Endothelial cell of umbilical vein (primary cell): ENCODE measurements at places on chromosomes 12 and 14. TPM values are rescaled to one million over a fixed set of nuclear protein-coding genes. Genes with fewer than 3 reads are reported as not detected.

DNA sequence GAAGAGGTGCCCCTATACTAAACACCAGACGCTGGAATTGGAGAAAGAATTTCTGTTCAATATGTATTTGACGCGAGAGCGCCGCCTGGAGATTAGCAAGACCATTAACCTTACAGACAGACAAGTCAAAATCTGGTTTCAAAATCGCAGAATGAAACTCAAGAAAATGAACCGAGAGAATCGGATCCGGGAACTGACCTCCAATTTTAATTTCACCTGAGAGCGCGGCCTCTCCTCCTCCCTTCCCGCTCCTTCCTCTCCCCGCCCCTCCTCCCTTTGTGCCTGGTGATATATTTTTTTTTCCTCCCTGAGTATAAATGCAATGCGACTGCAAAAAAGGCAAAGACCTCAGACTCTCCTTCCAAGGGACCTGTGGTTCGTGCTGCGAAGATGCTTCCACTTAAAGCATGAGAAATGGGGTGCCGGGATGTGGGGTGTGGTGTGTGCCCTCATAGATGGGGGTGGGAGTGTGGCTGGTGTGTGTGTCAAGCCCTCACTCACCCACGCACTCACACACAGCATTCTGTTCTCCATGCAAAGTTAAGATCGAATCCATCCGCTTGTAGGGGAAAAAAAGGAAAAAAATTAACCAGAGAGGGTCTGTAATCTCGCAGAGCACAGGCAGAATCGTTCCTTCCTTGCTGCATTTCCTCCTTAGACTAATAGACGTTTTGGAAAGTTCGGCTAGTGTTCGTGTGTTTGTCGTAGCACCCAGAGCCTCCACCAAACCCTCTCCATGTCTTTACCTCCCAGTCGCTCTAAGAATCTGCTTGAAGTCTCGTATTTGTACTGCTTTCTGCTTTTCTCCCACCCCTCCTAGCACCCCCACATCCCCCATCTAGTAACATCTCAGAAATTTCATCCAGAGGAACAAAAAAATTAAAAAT is 4.5 kb downstream of the HOXC10 start:
- DNase-seq = peak; percentile 16

DNA sequence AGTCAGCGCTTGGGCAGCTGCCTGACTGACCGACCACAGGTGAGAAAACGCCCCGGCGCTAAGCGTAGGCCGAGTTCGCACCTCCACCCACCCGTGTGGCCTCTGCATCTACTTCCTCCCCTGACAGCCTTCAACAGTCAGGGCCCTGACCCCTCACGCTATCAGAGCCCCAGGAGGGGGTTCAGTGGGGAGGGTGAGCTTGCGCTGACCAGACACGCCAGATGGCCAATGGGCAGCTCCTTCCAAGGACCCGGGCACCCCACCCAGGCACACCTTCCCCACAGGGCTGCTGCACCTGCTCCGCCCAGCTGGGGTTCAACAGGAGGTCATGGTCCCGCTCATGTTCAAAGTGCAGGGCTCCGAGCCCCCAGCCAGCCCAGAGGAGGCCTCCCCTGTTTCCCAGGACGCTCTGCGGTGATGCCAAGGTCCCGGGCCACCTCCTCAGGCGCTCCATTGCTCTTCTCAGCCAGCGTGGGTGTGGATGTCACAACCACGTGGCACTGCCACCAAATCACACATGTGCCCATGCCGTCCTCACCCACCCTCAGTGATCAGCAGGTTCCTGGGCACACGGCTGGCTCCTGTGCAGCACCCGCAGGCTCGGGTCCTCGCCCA is 48.7 kb upstream of the BCL11B start:
- DNase-seq = no peak

GRCh38 chr14:50015716-50016115 is 100.7 kb downstream of the VCPKMT start:
- DNase-seq = no peak

The MRPS35 gene
- total RNA-seq = 38.2 and 38.6 TPM in 2 replicates

- DNase-seq = no peak
Measured at GRCh38 chr12:22299294-22299912, 35.1 kb downstream of the ST8SIA1 start.

The NPAS3 gene
- total RNA-seq = 0.13 and 0.65 TPM in 2 replicates

DNA sequence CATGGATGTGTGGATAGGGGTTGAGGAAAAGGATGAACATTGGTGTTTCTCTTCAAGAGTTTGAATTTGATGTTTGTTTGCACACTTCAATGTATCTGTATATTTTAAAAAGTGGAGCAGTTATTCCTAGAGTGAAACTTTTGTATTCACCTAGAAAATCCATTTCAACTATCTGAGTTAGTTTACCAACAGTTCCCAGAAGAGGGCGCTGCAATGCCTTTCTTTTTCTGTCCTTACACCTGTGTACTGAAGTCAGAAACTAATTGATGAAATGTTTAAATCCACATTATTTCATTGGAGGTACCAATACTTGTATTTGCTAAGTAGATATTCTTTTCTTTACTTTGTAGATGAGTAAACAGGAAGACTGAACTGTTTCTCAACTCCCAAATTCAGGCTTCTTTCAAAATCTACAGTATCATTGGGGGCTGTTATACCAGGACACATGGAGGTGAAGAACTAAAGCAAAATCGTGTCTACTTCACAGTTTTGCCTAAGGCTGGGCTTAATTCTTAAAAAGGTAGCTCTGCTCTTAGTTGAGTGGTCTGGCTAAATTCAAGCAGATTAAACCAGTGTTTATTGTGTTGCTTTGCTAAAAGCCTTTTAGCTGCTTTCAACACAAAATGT is 26.6 kb upstream of the KLRB1 start:
- peak; percentile 70 for DNase-seq

The NPFF gene
- total RNA-seq = not detected in 2 replicates

The MANSC4 gene
- 0.65 TPM in 1 of 2 replicates, not detected in the other for total RNA-seq

GRCh38 chr14:24077086-24077485 is 5.7 kb downstream of the CPNE6 start:
- no peak for DNase-seq

DNA sequence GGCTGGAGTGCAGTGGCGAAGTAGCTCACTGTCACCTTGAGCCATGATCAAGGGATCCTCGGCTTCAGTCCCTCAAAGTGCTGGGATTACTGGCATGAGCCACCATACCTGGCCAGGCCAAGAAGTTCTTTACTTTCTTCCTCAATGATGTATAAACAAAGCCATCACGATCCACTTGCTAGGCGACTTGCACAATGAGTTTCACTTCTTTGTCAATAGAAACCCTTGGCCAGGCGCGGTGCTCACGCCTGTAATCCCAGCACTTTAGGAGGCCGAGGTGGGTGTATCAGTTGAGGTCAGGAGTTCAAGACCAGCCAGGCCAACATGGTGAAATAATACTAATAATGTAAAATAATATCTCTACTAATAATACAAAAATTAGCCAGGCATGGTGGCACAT is 14.4 kb upstream of the SPSB2 start:
- no peak for DNase-seq

- DNase-seq = no peak
Measured at GRCh38 chr12:121397521-121397920, 2.4 kb upstream of the RNF34 start.

The GPR135 gene
- total RNA-seq = 3.4 and 3.7 TPM in 2 replicates

DNA sequence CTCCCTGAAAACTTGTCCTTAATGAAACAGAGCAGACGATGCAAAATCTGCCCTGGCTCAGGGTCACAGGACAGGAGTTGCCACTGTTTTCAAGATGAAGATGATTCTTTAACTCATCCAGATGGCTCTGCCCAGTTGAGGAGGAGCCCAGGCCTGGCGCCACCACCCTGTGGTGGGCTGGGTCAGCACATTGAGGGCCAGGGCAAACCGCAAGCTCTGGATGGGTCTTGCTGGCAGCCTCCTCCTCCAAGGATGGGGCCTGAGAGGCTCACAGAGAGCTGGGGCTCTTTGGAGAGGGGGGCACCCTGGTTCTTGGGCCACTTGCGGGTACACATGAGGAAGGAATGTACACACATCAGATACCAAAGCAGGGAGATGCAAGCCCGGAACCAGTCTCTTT is 158.2 kb downstream of the NUAK1 start:
- no peak for DNase-seq

The BIN2 gene
- total RNA-seq = not detected in 2 replicates

The C12orf56 gene
- total RNA-seq = not detected in 2 replicates

GRCh38 chr12:57123813-57124212 is 4.5 kb upstream of the LRP1 start:
- DNase-seq = no peak

GRCh38 chr14:80477388-80478160 is 266.3 kb upstream of the DIO2 start:
- no peak for DNase-seq

DNA sequence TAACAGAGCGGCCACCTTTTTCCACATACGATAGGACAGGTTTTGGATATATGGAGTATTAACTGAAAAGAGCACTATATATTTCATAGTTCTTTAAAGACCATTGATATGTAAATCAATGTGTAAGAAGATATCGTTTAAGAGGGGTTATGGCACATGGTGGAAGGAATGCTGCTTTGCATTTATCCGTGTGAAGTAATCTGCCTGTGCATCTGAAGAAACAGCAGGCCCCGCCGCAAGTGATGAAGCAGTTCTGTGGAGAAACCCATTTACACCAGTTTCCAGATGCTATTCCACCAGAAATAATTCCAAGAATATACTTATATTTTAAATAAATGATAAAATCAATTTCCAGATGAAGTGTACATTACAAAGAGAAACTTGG is 72.4 kb downstream of the BICD1 start:
- no peak for DNase-seq

The LRCOL1 gene
- 1.2 TPM in 1 of 2 replicates, not detected in the other for total RNA-seq

DNA sequence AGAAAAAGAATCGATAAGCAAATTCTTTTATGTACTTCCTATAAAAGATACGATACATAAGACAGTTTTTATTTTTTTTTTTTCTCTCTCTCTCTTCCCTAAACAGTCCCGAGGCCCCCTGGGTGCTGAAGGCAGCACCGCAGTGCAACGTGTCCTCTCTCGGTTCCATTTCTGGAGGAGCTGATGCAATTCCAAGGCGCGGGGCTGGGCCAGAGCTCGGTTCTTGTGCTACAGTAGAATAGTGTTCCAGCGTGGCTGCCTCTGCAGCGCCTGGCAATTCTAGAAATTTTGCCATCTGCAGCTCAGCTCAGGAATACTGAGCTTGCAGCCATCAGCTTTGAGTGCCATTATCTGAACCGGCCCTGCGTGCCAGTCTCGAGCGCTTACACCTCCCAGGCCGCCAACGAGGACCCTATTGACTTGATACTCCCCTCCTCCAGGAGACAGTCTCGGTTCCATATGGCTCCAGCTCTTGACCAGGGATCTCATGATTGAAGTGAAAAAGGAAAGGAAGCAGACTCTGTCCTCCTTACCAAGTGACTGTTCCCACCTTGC is 630 bp downstream of the ALDH1L2 start:
- DNase-seq = peak; percentile 28

DNA sequence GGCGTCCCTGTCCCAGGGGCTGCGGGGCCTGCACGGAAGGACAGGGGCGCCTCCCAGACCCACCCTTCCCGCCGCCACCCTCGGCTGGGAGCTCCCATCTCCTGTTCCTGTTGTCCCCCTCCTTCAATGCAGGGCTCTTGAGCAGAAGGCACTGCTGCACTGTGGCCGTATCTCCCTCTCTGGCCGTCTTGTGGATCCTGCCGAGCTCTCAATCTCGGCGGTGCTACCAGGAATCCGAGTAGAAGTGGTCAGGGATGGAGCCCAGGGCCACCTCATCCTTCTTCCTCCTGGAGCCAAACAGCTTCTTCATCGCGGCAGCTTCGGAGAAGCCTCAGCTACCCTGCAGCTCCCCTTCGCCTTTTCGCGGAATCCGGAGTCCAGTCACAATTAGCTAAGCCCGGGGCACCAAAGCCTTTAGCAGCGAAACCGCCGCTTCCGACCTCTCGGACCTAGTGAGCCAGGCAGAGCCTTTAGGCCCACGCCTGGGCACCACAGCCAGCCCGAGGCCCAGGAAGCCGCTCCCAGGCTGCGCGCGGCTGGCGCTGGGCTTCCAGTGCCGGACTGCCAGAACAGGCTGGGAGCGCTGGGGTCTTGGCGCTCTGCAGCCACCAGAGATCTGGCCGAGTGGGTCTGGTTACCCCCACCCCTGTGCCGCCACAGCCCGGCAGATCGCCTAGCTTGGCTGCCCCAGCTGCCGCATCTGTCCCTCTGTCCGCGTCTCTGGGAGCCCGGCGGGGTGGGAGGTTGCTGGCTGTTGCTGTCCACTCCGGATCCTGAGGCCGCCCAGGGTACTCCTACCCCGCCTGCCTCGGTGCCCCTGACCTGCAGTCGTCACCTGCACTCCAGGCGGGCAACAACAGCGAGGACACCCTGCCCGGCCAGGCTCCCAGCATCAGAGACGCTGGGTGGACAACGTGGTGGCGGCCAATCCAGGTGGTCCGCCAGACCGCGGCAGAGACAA is 69.1 kb downstream of the ASCL4 start:
- DNase-seq = no peak

DNA sequence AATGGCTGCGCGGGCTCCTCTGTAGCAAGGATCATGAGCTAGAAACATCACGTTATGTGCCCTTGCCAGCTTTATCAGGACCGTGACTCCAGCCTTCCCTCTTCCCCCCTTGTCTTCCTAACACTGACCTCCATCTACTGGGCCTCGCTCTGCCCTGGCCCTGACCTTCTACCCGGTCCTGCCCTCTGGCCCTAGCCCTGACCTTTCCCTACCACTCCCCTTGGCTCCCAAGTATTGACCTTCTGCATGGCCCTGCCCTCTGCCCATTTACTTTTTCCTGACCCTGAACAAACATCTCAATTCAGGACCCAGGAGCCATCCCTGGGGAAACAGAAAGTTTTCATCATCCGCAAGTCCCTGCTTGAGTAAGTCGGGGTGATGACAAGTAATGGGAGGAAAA is 2.0 kb downstream of the SOAT2 start:
- no peak for DNase-seq

DNA sequence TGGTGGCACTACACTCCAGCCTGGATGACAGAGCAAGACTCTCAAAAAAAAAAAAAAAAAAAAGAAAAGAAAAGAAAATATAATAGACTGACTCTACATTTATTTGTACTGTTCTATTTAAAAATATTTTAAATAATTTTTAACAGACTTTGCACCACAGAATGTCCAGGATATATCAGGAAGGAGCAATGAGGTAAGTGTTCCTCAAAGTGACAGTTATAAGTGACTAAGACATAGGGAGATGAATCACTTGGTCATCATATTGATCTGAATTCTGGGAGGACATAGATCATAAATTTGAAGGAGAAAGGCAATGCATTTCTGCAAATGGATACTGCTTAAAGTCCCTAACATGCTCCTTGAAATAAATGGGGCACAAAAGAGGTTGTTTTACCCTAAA is 221.5 kb downstream of the KCNC2 start:
- no peak for DNase-seq

DNA sequence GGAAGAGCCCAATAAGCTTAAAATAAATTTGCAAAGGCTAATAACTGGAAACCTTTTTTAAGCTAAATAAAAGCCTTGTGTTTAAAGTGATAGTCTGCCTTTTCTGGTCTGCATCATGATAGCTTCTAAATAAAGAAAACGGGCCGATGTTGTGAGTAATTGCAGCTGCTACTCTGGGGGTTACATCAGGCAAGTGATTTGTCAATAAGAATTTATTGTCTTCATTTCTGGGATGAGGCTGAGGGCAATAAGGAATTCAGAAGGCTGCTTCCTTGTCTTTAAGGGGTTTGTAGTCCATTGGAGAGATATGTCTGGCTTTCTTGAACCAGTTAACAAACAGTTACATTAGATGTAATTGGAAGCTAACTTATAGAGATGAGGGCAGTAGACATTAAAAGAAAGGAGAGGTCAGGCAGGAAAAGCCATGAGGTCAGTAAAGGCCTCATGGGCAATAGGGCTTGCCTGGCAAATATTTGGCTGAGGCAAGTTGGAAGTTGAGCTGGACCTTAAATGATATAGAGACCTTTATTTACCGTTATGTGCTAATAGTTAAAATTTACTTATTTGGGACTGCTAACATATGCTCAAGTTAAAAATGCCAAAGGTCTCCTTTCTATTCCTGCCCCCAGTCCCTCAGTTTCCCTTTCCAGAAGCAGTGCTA is 85.0 kb downstream of the CRADD start:
- DNase-seq = no peak

- DNase-seq = no peak
Measured at GRCh38 chr12:112149596-112149995, 24.2 kb downstream of the TRAFD1 start.
